ENCODE measurements at places on chromosomes 4 and X.

- no peak for DNase-seq
Measured at GRCh38 chr4:41542526-41543275, 4.7 kb downstream of the LIMCH1 start.

GRCh38 chrX:97229318-97229717 is 345.6 kb downstream of the RPA4 start:
- DNase-seq, result no peak

GRCh38 chr4:76753814-76754213 is 144.1 kb downstream of the SOWAHB start:
- no peak for DNase-seq

DNA sequence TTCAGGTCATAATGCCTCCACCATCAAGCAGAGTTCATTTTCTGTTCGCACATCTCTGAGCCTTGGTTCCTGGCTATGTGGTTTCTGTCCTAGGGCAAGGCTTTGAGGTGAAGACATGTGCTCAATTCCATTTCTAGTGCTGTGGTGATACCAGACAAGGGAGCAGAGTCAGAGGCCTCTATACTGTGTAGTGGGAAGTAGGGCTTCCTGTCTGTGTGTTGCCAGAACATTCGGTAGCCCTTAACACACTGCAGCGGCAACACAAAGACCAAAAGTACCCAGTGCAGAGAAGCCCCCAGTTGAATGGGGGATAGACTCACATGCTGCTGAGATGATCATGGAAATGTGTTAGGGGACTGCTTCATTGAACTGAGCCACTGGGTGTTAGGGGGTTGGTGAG is 56.4 kb downstream of the STARD8 start:
- no peak for DNase-seq

- DNase-seq, result no peak
Measured at GRCh38 chr4:82918091-82918490, 17.6 kb downstream of the THAP9 start.

- DNase-seq, result no peak
Measured at GRCh38 chrX:109797311-109797975, 64.4 kb upstream of the ACSL4 start.

GRCh38 chr4:88054901-88055300 is 47.5 kb downstream of the PKD2 start:
- DNase-seq, result peak; percentile 64

DNA sequence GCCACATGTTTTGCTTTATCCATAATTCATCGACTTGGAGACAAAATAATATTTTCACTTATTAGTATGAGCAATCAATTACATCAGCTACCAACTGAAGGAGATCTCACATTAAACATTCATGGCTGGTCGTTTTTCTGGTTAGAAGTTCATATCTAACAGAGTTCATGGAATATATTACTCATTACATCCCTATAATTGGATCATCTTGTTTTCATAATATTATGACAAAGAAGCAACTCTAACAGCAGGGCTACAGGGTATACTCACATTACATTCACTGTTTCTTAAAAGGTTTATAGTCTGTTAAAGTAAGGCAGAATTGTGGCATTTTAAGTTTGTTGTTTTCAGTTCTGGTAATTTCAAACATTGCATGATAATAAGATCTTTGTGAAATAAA is 33.0 kb downstream of the GSTCD start:
- no peak for DNase-seq

GRCh38 chrX:6159468-6159867 is 69.2 kb downstream of the NLGN4X start:
- no peak for DNase-seq

DNA sequence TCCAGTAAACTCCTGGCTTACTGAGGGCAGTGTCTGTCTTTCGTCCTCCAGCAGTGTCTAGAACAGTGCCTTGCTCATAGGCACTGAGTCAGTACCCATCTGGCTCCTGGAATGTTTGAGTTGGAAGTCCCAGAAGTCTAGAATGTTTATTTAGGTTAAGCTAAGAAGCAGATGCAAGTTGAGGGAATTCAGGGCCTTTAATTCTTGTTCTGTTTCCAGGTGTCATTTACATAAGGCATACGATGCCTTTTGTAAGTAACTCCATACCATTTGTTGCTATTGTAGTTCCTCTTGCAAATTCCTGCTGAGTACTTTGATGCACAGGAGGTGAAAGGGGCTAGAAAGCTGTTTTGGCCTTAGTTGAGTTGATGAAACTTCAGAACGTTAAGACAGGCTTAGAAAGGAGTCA is 22.2 kb downstream of the ARHGAP10 start:
- DNase-seq, result no peak

Data from hematopoietic multipotent progenitor cell treated with erythropoietin and hydrocortisone succinate and interleukin-3 and kit ligand, for 17 days (in vitro differentiated cells).